Uterine smooth muscle cell (primary cell): ENCODE measurements at places on chromosomes 13 and 19. TPM values are rescaled to one million over a fixed set of nuclear protein-coding genes. Genes with fewer than 3 reads are reported as not detected.

ZNF560 gene
- total RNA-seq = 0.11 and 0.75 TPM in 2 replicates

ANGPTL8 gene
- not detected in 2 replicates for total RNA-seq

HS6ST3 gene
- total RNA-seq = 0.12 and 0.22 TPM in 2 replicates

HSH2D gene
- not detected in 2 replicates for total RNA-seq

GDF15 gene
- 82.9 and 265 TPM in 2 replicates for total RNA-seq

KASH5 gene
- not detected in 2 replicates for total RNA-seq

WASF3 gene
- 7.6 and 10.2 TPM in 2 replicates for total RNA-seq

MAG gene
- total RNA-seq = not detected in 2 replicates

ZNF536 gene
- total RNA-seq = not detected in 2 replicates

BSG gene
- total RNA-seq = 241 and 309 TPM in 2 replicates
